OCI-LY7 (cell line): ENCODE measurements at places on chromosomes 3 and 15. TPM values are rescaled to one million over a fixed set of nuclear protein-coding genes. Genes with fewer than 3 reads are reported as not detected.

GRCh38 chr15:43441316-43441715 lies 51.6 kb downstream of the TP53BP1 start:
- DNase-seq, result no peak

DNA sequence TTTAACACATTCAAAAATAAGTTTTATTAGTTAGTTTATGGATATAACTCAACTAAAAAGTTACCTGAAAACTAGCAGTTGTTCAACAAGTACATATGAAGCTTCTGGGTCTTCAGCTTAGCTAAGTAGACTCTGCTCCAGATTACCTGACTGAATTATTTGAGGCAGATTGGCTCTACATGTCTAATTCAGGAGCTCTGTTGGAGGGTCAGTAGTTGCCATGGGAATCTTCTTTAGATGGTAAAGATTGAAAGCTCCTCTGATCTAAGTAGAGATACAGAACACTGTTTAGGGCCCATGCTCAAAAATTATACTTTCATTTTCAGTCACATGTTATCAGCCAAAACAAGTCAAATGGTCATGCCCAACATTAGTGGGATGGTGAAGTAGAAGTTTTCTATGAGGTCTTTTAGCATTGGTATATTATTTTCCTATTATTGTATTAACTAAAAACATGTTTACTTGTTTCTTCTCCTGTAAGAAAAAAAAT lies 1476.9 kb downstream of the OTOL1 start:
- no peak for DNase-seq

DNA sequence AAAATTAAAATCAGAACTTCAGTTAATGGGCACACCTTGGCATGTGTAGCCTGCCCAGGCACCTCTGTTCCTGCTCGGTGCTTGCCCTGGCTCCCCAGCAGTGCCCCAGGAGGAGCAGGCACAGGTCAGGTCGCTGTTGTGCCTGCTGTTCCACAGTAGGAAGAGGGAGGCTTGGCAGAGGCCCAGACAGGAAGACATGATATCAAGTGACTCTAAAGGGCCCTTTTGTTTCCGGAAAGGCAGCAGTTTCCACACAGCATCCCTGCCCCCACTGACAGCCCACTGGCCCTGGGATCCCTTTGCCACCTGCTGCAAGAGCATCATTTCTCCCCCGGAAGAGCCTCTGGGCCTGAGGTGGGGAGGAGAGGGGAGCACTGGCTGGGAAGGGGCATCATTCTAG lies 40.5 kb upstream of the HES1 start:
- DNase-seq, result peak; percentile 38

DNA sequence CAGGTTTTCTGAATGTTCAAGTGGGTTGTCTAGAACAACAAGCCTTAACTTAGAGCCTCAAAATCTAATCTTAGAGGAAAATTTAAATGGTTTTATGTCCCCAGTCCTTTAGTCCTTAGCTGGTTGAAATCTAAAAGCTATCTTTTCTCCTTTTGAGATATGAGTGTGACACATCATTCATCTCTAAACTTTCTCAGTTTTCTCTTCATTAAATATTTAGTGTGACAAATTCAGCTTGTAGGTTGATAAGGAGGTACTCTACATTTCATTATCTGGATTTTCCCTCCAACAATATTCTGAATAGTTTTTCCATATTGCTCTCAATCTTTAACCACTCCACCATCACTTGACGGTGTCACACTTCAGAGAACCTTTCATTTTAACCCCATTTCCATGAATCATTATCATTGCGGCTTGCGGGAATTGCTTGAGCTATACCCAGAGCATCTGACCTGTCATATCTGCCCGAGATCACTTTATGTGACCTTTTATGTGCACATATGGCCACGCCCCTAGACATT lies 16.1 kb upstream of the ATP8B4 start:
- no peak for DNase-seq

- no peak for DNase-seq
These were observed 474.8 kb downstream of the CNTN3 start for GRCh38 chr3:74139648-74140047.

DNA sequence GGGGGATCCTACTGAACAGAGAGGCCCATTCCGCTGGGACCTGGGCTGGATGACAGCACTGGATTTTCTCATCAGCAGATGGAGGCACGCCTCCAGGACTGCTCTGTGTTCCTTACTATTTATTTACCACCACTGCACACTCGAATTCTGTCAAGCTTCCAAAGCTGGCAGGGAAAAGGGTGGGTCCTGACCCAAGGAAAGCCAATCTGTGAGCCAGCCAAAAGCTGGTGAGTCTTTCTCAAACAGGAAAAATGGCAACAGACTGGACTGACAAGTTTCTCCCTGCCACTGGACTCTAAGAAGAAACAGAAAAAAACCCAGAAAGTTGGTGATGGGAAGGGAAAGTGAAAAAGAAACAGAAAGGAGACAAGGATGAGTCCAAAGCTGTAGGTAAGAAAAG lies 37.8 kb downstream of the CD47 start:
- no peak for DNase-seq

- no peak for DNase-seq
These were observed 77.4 kb upstream of the ANKRD28 start for GRCh38 chr3:15875016-15875689.

DNA sequence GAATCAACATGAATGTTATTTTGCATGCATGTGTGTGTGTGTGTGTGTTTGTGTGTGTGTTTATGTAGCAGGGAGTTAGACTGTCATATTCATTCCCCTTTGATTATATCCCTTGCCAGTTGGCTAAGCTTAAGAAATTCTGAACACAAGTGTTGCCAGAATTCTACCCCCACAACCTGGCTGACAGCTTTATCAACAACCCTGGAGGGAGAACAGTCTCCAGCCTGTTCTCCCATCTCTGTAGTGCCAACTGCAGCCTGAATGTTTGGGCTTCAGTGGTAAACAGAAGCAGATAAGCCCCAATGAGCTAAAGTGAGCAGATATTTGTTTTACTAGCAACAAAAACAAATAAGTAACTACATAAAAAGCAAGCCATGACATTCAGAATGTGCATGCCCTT lies 162.6 kb upstream of the ABI3BP start:
- no peak for DNase-seq

Gene FILIP1L
- total RNA-seq, result not detected in 2 replicates

Gene TICRR
- total RNA-seq, result 42.6 and 44.4 TPM in 2 replicates

Gene SOX2
- total RNA-seq, result 11.3 and 11.5 TPM in 2 replicates
